ENCODE measurements at places on chromosomes 4 and X.
A peak's percentile ranks its signal among the peaks of the same experiment; 100 is the strongest.

GRCh38 chr4:142297313-142297712, 548.8 kb downstream of the INPP4B start:
- DNase-seq: no peak

GRCh38 chrX:35149517-35149916, 206.9 kb downstream of the FAM47B start:
- DNase-seq: no peak

DNA sequence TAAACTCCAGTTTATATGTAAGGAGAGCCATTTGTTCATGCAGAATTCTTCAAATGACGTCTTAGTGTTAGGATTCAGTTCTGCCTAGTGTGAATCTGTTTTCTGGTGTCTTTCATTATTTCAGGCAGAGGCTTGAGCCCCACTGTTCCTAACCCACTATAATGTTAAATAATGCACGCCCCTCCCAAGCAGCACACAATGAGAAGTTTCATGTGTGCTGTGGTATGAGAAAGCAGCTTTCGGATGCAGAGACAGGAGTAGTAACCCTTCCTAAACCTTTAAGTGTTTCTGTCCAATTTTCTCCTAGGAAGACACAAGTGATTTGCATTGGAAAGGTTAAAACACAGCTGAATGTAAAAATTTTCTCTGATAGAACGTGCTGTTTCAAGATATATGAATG, 54.5 kb downstream of the TRIM2 start:
- DNase-seq: no peak

GRCh38 chrX:16771483-16772398, 14.5 kb upstream of the TXLNG start:
- no peak for DNase-seq

- DNase-seq: peak; percentile 16
Measured at GRCh38 chr4:182010876-182011275, 232.3 kb upstream of the TENM3 start.

GRCh38 chrX:37781814-37782213, 2.0 kb downstream of the CYBB start:
- DNase-seq: no peak

GRCh38 chr4:129092631-129093190, 628 bp downstream of the SCLT1 start:
- DNase-seq: peak; percentile 8

GRCh38 chr4:59060895-59061294, 1950.7 kb upstream of the IGFBP7 start:
- DNase-seq: no peak

- DNase-seq: peak; percentile 63
Measured at GRCh38 chrX:48498374-48498809, 10.4 kb upstream of the PORCN start.

All from stromal cell of bone marrow (primary cell).